ENCODE measurements at places on chromosomes 7 and 10.

GRCh38 chr7:77791336-77791735 is 6.9 kb downstream of the TMEM60 start:
- DNase-seq, result no peak

DNA sequence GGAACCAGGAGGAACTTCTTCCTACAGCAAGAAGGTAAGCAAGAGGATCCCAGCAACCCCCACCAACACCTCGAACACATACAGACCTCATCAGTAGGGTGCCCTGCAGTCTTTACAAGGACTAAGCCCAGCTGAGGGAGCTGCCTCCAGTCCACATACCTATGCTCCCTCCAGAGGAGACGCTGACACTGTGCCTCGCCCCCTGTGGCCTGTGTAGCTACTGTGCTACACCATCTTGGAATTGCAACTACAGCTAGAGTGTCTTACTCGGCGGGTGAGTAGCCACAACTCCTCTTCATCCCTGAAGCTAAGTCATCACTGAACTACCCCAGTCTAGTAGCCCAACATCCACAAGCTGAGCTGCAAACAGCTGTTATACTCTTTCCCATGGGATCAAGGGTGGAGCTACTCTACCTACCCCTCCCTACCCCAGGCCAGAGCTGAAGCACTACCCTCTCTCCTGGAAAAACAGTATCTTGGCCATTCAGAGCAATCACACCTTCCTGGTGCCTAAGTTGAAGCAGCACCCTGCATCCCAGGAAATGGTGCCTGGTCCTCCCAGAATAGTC is 42.2 kb upstream of the CAMK2B start:
- DNase-seq, result no peak

GRCh38 chr10:84175436-84175835 is 1.8 kb downstream of the GPR15LG start:
- no peak for DNase-seq

GRCh38 chr7:2168615-2169311 is 64.0 kb downstream of the MAD1L1 start:
- DNase-seq, result no peak

DNA sequence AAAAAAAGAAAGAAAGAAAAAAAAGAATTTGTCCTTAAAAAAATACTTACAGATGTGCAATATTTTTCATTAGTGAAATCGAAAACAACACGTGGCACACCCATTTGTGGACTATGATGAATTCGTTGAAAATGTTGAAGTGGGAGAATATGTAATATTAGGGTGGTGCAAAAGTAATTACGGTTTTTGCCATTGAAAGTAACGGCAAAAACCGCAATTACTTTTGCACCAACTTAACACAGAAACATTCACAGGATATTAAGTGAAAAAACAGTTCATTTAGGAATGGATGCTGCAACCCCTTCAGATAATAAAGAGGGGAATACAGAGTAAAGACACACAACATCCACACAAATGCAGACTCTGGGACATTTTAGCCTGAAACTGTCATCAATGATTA is 96.0 kb downstream of the CALN1 start:
- no peak for DNase-seq
